ENCODE measurements at places on chromosomes 2 and 18.
A peak's percentile ranks its signal among the peaks of the same experiment; 100 is the strongest.

- peak; percentile 61 for DNase-seq
Observed at GRCh38 chr2:241309684-241310117, 5.8 kb downstream of the HDLBP start.

GRCh38 chr2:206993964-206994363 is 54.6 kb downstream of the CPO start:
- DNase-seq = no peak

GRCh38 chr18:61285777-61286176 is 47.5 kb upstream of the CDH20 start:
- DNase-seq = no peak

DNA sequence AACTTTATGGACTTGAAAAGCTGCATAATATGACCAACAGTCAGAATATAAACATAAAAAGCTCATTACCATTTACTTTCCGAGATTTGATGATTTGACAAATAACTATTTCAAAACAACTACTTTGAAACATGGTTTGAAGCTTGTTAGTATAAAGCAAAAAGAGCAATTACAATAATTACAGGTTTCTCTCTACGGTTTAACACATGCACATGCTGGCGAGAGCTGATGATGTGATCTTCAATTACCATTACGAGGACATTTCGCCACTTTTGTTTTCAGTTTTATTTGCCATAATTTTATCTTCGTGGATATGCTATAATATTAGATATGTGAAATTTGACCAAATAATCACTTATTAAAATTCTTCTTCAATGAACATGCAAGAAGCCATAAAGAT is 270.1 kb downstream of the TCF4 start:
- no peak for DNase-seq

DNA sequence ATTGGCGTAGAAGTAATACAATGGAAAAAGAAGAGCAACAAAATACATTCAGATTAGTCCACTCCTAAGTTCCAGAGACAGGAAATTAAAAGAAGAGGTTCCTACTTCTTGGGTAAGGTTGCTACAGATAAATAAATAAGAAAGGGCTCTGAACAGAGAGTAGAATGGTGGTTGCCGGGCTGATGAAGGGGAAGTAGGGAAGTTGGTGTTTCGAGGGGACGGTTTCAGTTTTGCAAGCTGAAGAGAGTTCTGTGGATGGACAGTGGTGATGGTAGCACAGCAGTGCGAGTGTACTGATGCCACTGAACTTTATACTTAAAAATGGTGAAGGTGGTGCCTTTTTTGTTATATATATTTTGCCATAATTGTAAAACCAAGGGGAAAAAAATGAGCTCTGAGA is 48.2 kb downstream of the CABYR start:
- no peak for DNase-seq

DNA sequence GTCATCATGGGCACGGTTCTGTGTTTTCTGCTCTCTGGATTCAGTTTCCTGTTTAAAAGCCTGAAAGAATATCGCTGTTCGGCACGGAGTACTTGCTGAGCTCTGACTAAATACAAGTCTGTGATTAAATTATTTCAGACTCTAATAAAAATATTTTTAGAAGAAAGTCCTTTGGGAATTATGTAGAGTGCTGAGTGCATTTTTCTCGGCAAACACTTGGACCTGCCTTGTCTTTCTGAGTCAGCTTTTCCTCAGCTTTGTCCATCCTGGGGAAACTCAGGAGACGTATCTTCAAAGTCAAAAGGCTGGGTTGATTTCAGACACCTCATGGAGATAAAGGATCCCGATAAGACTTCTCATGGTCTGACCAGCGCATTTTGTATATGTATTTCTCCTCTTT is 45.9 kb downstream of the IL1R2 start:
- no peak for DNase-seq

DNA sequence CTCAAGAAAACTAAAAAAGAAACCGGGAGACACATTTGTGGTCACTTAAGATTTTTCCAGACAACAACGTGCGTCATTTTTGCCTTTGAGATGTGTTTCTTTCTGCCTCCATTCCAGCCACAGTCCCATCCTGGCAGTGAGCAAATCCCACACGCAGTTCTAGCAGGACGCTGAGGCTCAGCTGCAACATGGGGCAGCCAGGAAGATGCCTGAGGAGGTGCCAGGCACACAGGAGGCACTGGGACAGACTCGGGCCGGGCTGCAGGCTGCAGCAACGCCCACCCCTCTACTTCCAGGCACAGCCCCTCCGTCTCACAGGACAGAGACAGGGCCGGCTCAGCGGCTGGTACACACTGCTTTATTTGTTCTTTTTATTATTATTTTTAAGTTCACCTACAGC is 13.1 kb downstream of the KLF11 start:
- no peak for DNase-seq

GRCh38 chr2:70080610-70081200 is 6.6 kb upstream of the PCBP1 start:
- no peak for DNase-seq

DNA sequence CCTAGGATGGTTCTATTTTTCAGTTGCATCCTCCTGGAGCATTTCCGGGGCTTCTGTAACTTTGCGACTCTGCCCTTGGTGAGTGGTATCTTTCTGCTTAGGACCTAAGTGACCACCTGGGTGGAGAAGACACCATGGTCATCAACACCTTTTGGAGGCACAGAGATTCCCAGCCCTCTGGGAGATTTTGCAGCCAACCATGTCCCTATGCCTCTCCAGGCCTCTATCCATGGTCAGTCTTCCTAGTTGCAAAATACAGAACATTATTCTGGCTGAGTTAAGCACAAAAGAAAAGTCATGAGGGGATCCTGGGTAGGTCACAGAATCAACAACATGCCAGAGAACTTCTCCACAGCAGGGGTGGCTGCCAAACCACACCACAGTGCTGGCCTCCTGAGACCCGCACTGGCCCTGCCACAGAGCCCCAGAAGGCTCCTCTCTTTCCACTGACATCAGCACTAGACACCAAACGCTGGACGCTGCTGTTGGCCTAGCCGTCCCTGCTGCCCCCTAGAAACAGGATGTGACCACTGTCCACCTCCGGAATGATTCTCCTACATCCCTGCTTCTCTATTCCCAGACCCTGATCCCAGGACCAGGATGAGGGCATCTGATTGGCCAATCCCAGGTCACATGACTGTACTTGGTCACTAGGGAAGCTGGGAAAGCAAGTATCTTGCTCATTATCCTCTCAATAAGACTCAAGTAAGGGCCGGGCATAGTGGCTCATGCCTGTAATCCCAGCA is 47.7 kb downstream of the SMAD7 start:
- no peak for DNase-seq

DNA sequence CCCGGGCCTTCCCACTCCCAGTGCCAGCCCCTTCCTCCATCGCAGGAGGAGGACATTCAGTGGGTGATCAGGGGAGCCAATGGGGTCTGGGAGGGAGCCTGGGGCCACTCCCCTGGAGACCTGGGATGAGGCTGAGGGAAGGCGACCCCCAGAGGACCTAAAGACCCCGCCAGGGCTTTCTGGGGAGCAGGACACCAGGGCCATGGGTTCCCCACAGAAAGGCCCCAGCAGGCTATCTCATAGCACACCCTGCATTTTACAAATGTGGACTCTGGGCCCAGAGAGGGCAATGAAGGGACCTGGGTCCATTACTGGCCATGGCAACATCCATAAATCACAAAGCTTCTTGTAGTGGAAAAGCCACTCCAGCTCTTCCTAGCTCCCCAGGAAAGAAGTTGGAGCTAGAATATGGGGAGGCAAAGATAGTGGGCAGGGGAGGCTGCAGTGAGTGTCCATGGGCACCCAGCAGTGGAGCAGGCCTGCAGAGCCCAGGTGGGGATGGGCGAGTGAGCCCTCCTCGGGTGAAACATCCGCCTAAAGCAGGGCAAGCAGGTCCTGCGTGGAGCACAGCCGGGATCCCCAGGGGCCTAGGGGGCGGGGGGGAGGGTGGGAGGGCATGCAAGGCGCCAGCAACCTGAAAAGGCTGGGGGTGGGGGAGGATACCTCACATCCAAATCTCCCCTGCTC is 13.8 kb downstream of the CYP26B1 start:
- DNase-seq = no peak

DNA sequence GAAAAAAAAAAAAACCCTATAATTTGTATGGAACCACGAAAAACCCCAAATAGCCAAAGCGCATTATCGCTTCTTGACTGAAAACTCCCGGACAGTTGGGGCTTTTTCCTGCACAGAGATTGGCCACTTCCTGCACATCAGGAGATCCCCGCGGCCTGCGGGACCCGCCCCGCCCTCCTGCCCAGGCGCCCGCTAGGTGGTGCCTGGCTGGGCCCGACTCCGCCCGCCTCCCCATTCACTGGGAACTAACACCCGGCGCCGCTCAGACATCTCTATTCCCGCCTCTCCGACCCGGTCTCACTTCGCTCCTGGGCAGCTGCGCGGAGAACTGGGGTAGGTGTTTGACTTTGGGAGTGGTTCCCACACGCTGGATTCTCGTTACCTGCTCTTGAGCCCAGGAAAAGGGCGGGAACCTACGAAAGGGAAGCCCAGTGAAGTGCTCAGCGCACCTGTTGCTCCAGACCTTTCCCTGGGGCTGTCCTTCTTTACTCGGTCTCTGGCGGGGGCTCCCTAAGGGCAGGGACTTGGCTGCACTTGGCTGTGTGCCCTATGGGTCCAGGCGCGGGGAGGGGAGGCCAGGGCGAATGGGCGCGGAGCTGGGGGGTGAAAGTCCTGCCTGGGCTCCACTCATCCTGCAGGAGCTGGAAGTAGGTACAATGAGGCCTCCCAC is at the start of gene HMSD:
HMSD (plus strand) TSS at position 234 of the 670 bp plus-strand sequence. CDS start 4,155 bp downstream, outside the sequence.
- DNase-seq = no peak

GRCh38 chr2:233655043-233655442 is 16.7 kb upstream of the UGT1A9 start:
- DNase-seq = no peak

DNA sequence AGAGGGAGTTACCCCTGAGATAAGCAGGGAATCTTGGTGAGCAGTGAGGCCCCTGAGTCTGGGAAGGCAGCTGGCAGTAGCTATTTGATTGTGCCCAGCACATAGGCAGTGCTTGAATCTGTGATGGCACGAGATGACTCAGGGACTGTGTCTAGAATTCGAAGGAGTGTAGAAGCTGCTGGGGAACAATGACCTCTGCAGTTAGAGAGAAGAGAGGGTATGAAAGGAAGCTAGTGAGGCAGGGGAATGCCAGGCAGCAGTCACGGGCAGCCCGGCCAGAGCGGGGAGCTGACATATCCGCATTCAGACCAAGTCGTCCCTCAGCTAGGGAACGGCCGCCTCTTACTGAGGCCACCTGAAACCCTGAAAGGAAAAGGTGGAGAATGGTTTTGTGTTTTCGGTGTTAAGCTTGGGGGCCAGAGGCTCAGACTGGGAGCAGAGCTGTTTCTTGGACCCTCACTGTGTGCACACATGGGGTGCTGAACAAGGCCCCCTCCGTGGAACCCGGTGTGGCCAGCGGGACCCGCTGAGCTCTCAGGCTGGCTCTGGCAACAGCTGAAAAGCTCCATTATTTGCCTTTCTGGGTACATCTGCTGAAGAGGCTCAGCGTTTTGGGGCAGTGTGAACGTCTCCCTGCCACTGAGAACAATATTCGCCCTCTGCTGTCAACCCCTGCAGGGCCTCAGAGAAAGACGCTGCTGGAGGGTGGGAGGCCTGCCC is 32.9 kb downstream of the ARHGEF4 start:
- DNase-seq = no peak

DNA sequence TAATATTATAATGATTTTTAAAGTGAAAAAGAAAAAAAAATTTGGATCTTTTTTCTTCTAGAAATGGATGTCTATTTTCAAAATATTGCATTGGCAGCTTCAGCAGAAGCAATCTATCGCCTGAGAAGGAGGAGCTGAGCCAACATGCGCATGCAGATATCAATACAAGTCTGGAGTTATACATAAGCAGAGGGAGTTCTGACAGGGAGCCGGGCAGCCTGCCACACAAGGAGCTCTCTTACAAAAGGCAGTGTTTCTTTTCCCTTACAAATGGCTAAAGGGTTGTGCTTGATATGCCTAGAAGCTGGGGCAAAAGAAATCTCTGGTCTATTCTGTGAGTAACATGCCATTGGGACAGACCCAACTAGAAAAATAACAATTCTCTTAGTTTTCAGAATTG is 291.9 kb upstream of the TRIB2 start:
- no peak for DNase-seq

GRCh38 chr2:239355724-239356123 is 45.1 kb downstream of the HDAC4 start:
- DNase-seq = no peak

- no peak for DNase-seq
Observed at GRCh38 chr18:63131106-63131958, 188.2 kb downstream of the BCL2 start.

DNA sequence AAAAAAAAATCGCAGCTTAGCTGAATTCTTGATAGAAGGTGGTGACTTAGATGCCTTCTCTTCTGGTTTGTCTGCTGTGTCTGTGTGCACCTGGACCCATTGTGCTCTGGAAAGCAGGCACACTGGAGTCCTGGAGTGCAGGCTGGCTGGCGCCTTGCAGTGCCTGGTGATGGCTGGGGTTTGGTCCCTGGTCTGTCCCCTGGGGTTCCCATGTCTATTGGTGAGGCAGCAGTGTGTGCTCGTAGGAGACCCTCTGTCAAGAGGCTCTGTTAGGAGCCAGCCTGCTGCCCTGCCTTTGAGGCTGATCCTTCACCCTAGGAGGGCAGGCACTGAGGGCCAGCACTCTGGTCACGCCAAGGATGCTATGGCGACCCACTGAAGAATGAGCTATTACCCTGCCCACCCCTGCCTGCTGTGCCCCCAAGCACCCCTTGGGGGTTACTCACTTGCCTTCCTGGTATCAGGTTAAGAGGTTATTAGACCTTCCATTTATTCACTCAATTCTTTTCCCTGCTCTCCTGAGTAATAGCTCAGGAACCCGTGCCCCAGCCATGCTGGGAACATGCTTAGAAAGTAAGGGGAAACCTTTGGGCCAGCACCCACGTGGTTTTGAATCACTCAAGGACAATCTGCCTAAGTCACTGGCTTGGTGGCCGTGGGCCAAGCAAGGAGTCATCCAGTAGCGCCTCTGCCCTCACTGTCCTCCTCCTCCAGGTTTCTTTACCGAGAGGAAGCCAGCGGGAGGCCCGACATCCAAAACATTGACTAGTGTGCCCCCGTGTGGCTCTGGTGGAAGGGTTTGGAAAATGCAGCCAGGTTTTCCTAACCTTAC is 284.5 kb downstream of the PRKCE start:
- DNase-seq = no peak

- no peak for DNase-seq
Observed at GRCh38 chr2:135585586-135585985, 54.3 kb downstream of the R3HDM1 start.

- no peak for DNase-seq
Observed at GRCh38 chr2:53422979-53423378, 344.6 kb upstream of the CHAC2 start.

GRCh38 chr18:28831908-28832307 is 655.0 kb upstream of the CDH2 start:
- no peak for DNase-seq

- DNase-seq = no peak
Observed at GRCh38 chr2:60531701-60532133, 21.7 kb downstream of the BCL11A start.

GRCh38 chr2:74755386-74755785 is 78.5 kb upstream of the HK2 start:
- DNase-seq = no peak
